ENCODE measurements at places on chromosomes 6 and 20. TPM values are rescaled to one million over a fixed set of nuclear protein-coding genes. Genes with fewer than 3 reads are reported as not detected.
A peak's percentile ranks its signal among the peaks of the same experiment; 100 is the strongest.

DNMT3B gene
- 1.2 TPM for total RNA-seq

ARMC12 gene
- 0.33 TPM for total RNA-seq

LAMP5 gene
- total RNA-seq = not detected

SLC22A23 gene
- total RNA-seq = 0.21 TPM

DEFB132 gene
- total RNA-seq = not detected

CGA gene
- 1.4 TPM for total RNA-seq

DNA sequence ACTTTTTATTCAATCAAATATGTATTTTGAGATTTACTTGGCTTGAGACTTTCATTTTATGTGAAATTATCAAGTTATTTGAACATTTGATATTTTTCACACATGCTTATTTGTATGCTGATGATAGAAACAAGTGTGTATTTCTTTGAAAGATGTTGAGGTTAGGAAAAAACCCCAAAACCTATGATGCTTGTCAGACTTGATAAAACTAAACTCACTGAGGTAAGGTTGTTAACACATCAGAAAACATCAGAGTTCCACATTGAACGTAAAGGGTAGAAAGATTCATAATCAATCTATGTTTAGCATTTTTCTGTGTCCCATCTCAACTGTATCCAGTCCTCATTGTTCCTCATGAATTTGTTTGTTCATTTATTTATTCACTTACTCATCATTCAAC lies 12.2 kb downstream of the SF3B5 start:
- no peak for DNase-seq

- no peak for DNase-seq
Measured at GRCh38 chr20:41111578-41111951, 25.8 kb upstream of the PLCG1 start.

DNA sequence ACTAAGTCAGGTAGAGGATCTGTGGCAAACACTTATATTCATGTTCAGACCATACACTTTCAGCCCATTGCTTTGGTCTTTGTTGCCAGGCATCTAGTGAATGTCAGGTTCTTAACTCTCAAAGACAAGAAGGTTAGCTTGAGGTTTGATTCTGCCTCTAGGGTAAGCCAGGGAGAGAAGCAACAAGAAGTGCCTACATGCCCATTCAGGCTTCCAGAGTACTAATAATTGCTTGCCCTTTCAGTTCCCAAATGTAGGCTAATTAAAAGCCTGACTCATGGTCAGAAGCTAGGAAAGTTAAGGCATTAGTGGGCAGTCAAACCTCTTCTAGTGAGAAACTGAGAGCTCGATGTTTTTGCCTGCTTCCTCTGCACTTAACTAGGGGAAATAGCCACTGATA lies 492.4 kb downstream of the PKHD1 start:
- no peak for DNase-seq

GRCh38 chr20:15240801-15241200 lies 903.4 kb upstream of the FLRT3 start:
- no peak for DNase-seq

- DNase-seq = no peak
Measured at GRCh38 chr6:11404838-11405237, 132.7 kb upstream of the TMEM170B start.

DNA sequence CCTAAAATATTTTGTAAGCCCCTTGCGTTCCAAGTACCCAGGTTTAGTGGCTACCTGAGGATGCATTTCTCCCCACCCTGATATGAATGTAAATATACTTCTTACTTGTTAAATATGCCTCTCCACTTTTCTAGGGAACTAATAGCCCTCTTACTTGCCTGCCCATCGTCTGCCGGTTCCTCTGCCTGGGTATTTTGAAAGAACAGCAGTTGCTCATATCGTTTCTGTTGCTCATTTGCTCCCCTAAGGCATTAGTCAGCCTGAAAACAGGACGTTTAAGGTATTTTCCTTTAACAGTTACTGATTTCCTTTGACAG lies 141.3 kb upstream of the CARMIL1 start:
- DNase-seq = no peak

GRCh38 chr20:61951695-61952533 lies 113.8 kb downstream of the TAF4 start:
- no peak for DNase-seq

DNA sequence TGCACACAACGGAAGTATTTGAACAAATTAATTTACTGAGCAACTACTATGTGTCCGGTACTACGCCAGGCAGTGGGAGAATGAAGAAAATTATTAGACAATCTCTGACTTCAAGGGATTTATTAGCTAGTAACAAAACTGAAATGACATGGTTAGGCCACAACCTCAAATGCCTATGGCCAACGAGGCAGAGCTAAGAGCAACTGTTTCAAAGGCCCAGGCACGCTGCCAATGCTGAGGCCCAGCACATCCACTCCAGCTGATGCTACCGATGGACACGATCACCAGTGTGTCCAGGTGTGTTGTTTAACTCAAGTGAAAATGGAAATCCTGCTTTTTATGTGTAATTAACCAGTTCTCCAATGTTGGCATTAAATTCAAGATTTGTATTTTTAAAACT lies 420.9 kb downstream of the PRKN start:
- no peak for DNase-seq

DNA sequence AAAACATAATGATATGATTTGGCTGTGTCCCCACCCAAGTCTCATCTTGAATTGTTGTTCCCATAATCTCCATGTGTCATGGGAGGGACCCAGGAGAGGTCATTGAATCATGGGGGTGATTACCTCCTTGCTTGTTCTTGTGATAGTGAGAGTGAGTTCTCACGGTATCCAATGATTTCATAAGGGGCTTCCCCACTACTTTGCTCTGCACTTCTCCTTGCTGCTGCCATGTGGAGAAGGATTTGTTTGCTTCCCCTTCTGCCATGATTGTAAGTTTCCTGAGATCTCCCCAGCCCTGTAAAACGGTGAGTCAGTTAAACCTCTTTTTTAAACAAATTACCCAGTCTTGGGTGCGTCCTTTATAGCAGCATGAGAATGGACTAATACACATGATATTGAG lies 156.8 kb upstream of the PLCB4 start:
- no peak for DNase-seq

DNA sequence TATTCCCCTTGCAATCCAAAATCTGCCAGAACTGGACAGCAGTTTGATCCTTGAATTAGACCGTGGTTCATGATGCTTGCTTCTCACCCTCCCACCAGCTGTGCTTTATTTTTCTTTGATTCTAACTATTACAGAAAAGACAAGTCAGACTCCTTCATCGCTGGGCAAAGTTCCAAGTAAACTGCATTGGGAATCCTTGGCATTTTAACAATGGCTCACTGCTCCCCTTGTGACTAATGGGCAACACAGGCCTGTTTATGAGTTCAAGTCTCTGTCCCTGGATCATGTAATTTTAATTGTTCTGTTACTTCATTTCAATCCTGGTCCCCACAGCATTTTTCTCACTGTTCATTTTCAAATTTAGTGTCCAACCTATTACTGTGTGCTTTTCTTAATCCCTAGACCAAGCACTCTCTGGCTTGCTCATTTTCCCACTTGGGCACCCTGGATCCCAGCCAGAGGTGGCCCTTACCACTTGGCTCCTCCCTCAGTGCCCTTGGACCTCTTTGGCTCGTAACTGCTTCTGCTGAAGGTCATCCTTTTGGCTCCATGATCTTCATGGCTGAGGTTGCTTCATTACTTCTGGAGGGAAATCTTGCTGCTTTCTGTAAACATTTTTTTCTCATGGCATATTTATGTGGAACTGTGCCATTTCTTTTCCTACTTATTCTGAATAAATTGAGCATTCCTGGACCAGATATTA lies 32.8 kb downstream of the PSMB9 start:
- peak; percentile 86 for DNase-seq

- DNase-seq = peak; percentile 74
Measured at GRCh38 chr6:99746261-99746895, 139.7 kb downstream of the PRDM13 start.

GRCh38 chr6:170269846-170270541 lies 20.9 kb downstream of the DLL1 start:
- DNase-seq = peak; percentile 16
